ENCODE measurements at places on chromosomes 6 and 20.

GRCh38 chr6:12047304-12047703, 35.2 kb downstream of the HIVEP1 start:
- DNase-seq: no peak
- H3K27ac ChIP-seq: no peak overlapping the region
- H3K36me3 ChIP-seq: no peaks in the 10 kb centered on the region
- H3K4me3 ChIP-seq: no peak overlapping the region

DNA sequence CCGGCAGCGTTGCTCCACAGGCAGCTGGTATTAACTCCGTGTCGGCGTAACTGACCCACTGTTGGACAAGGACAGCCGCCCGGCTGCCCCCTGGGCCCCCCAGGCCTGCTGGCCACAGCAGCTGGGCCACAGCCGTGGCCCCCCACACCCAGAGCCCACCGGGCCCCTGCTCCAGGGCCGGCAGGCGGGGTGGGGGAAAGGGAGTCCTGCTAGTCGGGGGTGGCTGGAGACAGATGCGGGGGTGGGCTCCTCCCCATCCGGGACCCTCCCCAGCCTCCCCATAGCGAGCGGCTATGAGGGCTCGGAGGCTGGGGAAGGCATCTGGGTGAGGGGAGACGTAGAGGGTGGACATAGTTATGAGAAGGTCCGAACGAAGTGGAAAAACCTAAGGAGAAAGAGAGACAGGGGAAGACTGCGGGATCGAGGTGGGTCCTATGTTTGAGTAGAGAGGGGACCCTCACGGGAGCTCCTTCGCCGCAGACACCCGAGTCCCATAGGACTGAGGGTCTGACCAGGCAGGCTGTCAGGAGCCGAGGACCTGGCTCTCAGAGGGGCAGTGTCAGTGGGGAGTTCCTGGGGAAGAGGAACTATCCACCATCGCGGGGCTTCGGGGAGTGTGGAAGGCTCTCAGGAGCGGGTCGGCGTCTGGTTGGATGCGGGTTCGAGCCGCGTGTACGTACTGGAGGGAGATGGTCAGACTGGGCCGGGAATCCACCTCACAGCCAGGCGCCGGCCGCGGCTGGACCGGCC, 511 bp downstream of the VARS1 start:
- peaks cover 38% of the 10 kb centered on the region for H3K4me1 ChIP-seq
- DNase-seq: no peak
- peak overlapping the region; percentile 98 for H3K27ac ChIP-seq
- H3K36me3 ChIP-seq: peaks cover 8% of the 10 kb centered on the region

DNA sequence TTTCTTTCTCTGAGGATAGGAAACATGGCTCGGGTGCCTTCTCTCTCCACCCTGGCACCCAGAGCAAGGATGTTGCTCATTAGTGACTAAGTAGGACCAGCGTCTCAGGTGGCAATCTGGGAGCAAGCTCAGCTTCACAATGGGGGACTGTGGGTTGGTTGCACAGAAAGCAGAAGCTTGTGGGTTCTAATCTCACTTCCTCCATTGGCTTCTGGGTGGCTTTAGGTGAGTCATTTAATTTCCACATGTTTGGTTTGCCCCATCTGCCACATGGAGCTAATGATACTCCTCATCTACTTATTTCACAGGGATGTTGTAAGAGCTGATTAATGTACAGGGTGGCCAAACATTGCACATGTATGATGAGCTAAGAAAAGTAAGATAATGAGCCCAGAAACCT, 54.8 kb upstream of the AKIRIN2 start:
- no peaks in the 10 kb centered on the region for H3K36me3 ChIP-seq
- no peak overlapping the region for H3K4me3 ChIP-seq
- H3K27me3 ChIP-seq: peaks cover 4% of the 10 kb centered on the region
- no peak for DNase-seq

DNA sequence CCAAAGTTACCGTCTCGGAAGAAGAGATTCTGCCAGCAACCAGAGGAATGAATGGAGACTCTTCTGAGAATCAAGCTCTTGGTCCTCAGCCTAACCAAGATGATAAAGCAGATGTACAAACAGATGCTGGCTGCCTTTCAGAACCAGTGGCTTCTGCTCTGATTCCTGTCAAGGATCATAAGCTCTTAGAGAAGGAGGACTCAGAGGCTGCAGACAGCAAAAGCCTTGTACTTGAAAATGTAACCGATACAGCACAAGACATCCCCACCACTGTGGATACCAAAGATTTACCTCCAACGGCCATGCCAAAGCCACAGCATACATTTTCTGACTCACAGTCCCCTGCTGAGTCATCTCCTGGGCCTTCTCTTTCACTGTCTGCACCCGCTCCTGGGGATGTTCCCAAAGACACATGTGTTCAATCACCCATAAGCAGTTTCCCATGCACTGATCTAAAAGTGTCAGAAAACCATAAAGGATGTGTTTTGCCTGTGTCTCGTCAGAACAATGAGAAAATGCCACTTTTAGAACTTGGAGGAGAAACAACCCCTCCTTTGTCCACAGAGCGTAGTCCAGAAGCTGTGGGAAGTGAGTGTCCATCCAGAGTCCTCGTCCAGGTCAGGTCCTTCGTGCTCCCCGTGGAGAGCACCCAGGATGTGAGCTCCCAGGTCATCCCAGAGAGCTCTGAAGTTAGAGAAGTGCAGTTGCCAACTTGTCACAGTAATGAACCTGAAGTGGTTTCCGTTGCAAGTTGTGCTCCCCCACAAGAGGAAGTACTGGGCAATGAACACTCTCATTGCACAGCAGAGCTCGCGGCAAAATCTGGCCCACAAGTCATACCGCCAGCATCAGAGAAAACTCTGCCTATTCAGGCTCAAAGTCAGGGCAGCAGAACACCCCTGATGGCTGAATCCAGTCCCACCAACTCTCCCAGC, 109.6 kb downstream of the RTN4IP1 start:
- H3K4me1 ChIP-seq: peaks cover 96% of the 10 kb centered on the region
- H3K27ac ChIP-seq: peak overlapping the region; percentile 97
- H3K27me3 ChIP-seq: peaks cover 26% of the 10 kb centered on the region

DNA sequence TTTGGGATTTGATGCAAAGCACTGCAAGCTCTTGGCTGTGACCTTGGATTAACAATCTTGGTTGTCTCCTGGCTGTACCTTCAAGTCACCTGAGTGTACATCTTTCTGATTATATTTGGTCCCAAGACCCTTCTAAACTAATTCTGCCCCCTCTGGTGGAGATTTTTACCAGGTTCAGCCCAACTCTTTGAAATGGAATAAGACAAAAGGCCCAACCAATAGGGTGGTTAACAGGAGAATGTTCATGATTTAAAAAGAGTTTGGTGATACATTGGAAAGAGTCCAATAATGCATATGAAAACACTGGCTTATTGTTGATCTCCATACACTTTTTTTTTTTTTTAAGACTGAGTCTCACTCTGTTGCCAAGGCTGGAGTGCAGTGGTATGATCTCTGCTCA, 77.5 kb upstream of the CD83 start:
- no peaks in the 10 kb centered on the region for H3K4me1 ChIP-seq
- no peak overlapping the region for H3K4me3 ChIP-seq
- no peaks in the 10 kb centered on the region for H3K36me3 ChIP-seq
- peaks cover 9% of the 10 kb centered on the region for H3K27me3 ChIP-seq

GRCh38 chr6:16730738-16731477, 30.4 kb downstream of the ATXN1 start:
- H3K27me3 ChIP-seq: peaks cover 7% of the 10 kb centered on the region
- peak; percentile 37 for DNase-seq
- peak overlapping the region; percentile 93 for H3K27ac ChIP-seq
- peak overlapping the region; percentile 85 for H3K4me3 ChIP-seq
- peaks cover 30% of the 10 kb centered on the region for H3K4me1 ChIP-seq
- H3K36me3 ChIP-seq: no peaks in the 10 kb centered on the region

- no peaks in the 10 kb centered on the region for H3K27me3 ChIP-seq
- no peaks in the 10 kb centered on the region for H3K36me3 ChIP-seq
- DNase-seq: no peak
- H3K27ac ChIP-seq: no peak overlapping the region
These were observed 481.5 kb upstream of the HSF2 start for GRCh38 chr6:121917834-121918559.

DNA sequence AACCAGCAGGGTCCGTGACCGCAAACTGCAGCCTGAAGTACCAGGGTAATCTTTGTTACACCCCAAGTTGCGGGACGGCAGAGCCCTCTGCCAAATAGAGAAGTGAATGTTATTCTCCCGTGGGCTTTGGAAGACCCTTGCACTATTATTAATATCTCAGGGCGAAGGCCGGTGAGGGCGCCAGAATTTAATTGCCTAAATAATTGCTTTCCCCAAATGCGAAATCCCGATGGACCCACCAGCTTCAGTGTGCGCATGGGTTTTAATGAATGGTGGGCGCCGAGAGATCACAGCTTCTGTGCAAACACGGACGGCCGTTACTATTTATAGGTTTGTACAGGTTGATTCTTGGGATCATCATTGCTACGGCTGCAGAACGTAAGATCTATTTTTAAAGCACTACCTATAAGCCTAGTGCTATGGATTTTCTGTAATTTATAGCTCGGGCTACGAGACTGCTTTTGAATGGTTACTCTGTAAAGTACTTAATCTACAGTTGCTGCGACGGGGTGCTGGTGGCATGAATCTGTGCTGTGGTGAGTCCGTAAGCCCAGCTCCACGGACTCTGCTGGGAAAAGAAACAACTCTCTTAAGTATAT, 15.2 kb upstream of the PHACTR3 start:
- H3K27me3 ChIP-seq: peaks cover 2% of the 10 kb centered on the region
- no peak overlapping the region for H3K4me3 ChIP-seq
- no peaks in the 10 kb centered on the region for H3K36me3 ChIP-seq

GRCh38 chr6:56753811-56754210, 111.1 kb upstream of the DST start:
- H3K27me3 ChIP-seq: peaks cover 5% of the 10 kb centered on the region
- H3K27ac ChIP-seq: no peak overlapping the region
- no peak overlapping the region for H3K4me3 ChIP-seq

DNA sequence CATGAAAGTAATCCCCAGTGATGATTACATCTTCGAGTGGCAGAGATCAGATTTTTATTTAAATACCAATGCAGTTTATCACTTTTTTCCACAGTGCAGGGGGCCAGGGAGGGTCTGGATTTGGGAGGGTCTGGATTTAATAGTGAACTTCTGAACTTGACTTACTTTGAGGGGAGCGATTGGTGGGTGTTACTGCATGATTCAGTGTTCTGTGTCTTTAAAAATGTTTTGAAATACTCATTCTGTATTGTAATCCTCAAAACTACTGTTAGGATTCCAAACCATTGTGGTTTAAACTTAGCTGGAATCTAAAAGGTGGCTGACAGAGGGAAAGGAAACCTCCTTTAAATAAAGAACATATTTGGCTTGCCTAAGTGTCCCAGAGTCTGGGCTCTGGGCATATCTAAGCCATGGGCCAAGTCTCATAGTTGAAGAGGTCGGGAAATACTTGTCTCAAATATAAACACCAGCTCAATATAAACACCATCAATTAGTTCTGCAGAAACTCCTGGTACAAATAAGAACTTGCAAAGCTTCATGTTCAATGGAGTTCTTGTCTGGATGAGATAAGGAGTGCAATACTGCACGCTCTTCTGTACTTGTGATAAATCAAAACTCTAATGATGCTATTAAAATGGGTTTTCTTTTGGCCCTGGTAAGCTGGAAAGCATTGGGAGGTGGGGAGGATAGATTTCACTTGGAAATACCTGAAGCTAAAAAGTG, 14.4 kb downstream of the JARID2 start:
- peak overlapping the region; percentile 58 for H3K4me3 ChIP-seq
- no peaks in the 10 kb centered on the region for H3K27me3 ChIP-seq
- no peaks in the 10 kb centered on the region for H3K36me3 ChIP-seq
- peak overlapping the region; percentile 87 for H3K27ac ChIP-seq

DNA sequence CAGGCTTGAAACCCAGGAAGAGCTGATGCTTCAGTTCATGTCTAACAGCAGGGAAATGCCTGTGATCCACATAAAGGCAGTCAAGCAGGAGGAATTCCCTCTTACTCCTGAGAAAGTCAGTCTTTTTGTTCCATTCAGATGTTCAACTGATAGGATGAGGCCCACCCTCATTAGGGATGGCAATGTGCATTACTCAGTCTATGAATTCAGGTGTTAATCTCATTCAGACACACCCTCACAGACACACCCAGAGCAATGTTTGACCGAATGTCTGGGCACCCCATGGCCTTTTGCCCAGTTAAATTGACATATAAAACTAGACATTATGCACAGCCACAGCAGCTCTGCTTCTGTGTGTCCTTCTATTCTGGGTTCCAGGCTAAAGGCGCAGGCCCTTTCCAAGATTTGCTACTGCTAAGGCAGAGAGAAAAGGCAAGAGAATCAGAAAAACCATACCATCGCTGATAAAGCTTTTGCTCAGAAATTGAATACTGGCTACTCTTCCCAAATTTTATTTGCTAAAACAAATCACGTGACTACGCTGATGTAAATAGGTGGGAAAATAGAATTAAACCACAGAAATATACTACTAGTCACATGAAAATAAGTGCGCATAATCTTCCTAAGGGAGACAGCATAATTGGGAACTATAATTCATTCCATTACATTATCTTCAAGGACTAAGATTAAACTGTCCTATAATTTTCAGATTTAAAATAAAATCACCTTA, 625.0 kb upstream of the MAN1A1 start:
- no peaks in the 10 kb centered on the region for H3K27me3 ChIP-seq
- H3K36me3 ChIP-seq: no peaks in the 10 kb centered on the region
- no peaks in the 10 kb centered on the region for H3K4me1 ChIP-seq
- DNase-seq: no peak
- no peak overlapping the region for H3K4me3 ChIP-seq
- no peak overlapping the region for H3K27ac ChIP-seq

- peaks cover 14% of the 10 kb centered on the region for H3K27me3 ChIP-seq
- no peak overlapping the region for H3K27ac ChIP-seq
- H3K4me3 ChIP-seq: no peak overlapping the region
- H3K36me3 ChIP-seq: no peaks in the 10 kb centered on the region
- DNase-seq: peak; percentile 66
- H3K4me1 ChIP-seq: peaks cover 13% of the 10 kb centered on the region
These were observed 84.4 kb downstream of the CRYBG1 start for GRCh38 chr6:106444777-106445507.

DNA sequence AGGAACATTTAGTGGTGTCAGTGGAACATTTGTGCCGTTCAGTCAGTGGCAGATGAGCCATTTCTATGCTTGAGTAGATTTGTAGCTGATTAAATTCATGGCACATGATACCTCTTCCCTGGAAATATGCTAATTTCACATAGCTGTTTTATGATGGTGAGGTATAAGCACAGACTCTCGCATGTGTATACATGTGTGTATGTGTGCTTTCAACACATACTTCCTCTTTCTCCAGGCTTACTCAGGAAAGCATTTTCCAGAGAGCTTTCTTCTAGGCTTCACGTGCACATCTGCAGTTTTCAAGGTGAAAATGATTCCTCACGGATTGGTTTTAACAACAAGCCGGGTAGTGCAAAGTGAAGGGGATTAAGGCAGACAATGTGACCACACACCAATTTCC, 396.5 kb downstream of the HDGFL1 start:
- no peak overlapping the region for H3K4me3 ChIP-seq
- H3K27me3 ChIP-seq: no peaks in the 10 kb centered on the region
- H3K36me3 ChIP-seq: no peaks in the 10 kb centered on the region

GRCh38 chr20:50728981-50729874, 2.2 kb upstream of the PARD6B start:
- no peaks in the 10 kb centered on the region for H3K36me3 ChIP-seq
- no peak overlapping the region for H3K4me3 ChIP-seq
- peaks cover 3% of the 10 kb centered on the region for H3K27me3 ChIP-seq
- H3K4me1 ChIP-seq: peaks cover 17% of the 10 kb centered on the region
- DNase-seq: no peak
